NCI-H1048 (cell line): ENCODE measurements at places on chromosomes 2 and 18.
A peak's percentile ranks its signal among the peaks of the same experiment; 100 is the strongest.

DNA sequence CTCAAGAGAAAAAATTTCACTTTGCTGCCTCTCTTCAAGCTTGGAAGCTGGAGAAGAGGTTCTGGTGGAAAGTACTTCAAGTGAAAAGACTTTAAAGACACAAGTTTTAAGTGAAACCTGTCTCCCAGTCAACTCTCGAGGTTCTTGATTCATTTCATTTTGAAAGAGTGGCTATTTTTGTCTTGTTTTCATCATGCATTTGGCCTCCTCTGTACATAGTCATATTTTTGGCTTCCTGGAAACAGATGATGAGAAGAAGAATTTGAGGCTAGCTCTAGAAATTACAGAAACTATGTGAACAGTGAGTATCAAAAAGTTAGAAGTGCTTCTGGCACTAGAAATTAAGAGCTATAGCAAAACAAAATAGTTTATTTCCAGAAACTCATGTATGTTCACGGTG, 124.8 kb downstream of the DTNA start:
- no peak for DNase-seq

GRCh38 chr2:168323529-168324021, 76.2 kb upstream of the STK39 start:
- no peak for DNase-seq

GRCh38 chr18:32302806-32303205, 113.0 kb downstream of the MEP1B start:
- DNase-seq: no peak

- DNase-seq: no peak
Observed at GRCh38 chr18:38805256-38805655, 1239.7 kb upstream of the CELF4 start.

GRCh38 chr2:106144621-106145331, 49.3 kb downstream of the UXS1 start:
- no peak for DNase-seq

GRCh38 chr18:21762181-21762772, 21.7 kb downstream of the MIB1 start:
- no peak for DNase-seq

DNA sequence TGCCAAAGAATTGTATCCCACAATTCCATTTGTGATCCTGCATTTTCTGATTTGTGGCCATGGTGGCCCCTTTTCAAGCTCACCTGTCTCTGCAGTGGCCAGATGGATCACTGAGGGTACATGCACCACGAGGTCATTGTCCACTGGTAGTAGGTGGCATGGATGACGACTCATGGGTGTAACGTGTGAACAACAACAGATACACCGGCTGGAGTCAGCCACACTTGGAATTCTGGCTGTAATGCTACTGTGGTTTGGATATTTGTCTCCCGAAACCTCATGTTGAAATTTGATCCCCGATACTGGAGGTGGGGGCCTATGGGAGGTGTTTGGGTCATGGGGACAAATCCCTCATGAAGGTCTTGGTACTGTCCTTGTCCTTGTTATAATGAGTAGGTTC, 102.2 kb upstream of the TAF1B start:
- DNase-seq: no peak

DNA sequence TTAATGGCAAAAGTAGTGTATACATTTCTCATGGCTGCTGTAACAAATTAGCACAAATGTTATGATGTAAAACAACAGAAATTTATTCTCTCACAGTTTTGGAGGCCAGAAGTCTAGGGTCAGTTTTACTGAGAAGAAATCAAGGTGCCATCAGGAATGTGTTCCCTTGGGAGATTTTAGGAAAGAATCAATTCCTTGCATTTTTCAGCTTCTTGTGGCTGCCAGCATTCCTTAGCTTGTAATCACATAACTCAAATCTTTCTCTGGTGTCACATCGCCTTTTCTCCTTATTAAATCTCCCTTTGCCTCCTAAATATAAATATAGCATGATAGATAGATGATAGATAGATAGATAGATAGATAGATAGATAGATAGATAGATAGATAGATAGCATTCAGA, 307.0 kb upstream of the REG3G start:
- DNase-seq: no peak

GRCh38 chr2:144904612-144905011, 384.7 kb upstream of the ZEB2 start:
- DNase-seq: no peak

DNA sequence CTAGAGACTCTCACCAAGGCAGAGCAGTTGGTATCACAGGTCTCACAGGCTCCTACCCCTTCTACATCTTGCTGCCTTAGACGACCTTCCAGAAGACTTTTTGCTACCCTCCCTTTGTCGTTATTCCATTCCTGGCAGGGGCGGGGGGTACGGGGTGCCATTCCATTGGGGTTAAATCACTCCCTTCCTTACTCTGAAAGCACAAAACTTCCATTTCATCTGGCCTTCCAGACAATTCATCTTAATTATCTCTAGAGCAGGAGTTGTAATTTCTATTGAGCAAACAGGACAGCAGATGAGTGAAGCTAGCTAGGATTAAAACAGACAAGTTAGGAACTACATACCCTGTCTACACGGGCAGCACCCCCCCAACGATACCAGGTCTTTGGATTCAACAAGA, 276.2 kb upstream of the TANK start:
- no peak for DNase-seq

- peak; percentile 23 for DNase-seq
Observed at GRCh38 chr2:30706534-30707303, 100.5 kb downstream of the CAPN13 start.

DNA sequence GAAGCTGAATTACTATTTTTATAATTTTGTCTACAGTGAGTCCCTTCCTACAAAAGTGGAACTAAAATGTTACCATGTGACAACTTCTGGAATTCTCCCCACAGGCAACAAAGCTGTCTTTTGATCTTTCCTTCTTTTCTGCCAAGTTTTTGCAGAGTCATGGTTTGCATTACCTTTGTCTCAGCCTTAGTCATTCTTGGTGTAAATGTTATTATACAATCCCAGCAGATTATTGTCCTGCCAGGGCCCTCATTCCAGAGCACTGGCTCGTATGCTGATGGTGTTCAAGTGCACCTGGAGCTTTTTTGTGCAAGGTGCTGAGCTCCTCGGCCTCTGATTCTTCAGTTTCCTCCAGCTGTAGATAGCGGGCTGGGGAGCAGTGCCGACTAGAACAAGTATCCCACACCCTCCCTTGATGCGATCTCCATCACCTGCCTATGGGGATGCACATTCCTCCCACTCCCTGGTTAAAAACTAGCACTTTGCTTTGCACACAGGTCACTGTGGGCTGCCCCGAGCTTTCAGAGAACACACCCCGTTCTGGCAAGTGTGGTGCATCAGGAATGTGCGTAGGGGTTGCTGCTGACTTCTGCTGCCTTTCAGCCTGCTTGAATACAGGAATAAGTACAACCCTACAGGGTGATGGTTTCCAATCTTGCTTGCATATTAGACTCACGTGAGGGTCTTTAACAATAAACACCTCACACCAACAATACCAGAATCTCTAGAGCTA, 263.6 kb downstream of the RNF144A start:
- no peak for DNase-seq

DNA sequence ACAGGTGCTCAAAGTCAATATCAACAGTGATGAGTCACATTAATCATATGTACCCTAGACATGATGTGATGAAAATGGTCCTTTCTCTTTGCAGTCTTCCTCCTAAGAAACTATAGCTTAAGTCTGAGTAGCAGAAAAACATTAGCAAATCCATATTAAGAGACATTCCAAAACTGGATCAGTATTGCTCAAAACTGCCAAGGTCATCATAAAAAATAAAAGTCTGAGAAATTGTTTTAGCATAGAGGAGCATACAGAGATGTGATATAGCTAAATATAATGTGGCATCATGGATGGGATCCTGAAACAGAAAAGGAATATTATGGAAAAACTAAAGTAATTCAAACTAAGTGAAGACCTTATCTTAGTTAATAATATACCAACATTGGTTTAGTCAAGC, 1316.1 kb downstream of the SUCLG1 start:
- DNase-seq: no peak

DNA sequence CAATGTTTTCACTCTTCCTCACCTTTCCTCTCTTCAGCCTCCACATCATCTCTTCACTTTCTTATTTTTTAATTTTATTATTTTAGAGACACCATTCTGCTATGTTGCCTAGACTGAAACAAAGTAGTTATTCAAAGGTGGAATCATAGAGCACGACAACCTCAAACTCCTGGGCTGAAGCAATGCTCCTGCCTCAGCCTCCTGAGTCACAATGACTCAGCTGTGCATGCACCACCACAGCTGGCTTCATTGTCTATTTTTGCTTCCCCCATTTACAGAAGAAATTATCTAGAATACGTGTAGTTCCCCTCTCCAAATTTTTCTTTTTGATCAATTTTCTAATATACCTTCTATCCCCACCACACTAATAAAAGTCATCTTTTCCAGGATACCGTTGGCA, 911.5 kb upstream of the SOX11 start:
- DNase-seq: no peak

- DNase-seq: no peak
Observed at GRCh38 chr2:16262526-16263178, 322.3 kb downstream of the MYCN start.

DNA sequence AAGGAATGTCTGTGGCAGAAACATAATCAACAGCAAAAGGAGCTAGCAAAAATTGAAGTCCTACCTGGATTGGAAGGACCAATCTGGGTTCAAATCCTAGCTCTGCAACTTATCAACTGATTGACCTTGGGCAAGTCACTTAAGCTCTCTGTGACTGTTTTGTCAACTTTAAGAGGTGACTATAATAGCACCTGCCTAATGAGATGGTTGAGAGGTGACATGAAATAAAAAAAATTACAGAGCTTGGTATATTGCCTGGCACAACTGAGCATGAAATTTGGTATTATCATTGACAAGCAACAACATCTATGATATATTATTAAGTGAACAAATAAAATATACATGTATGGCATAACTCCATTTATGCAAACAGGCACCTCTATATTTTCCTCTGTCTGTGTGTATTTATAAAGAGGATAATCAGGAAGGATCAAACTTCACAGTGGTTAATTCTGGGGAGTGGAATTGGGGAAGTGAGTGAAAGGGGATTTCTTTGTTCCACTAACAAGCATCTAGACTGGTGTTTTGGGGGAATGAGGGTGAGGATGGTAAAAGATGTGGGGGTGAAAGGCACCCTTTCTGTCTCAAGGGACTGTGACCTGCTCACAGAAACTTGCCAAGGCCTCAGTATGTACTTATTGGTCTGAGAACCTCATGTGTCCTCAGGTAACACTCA, 132.8 kb upstream of the SERTAD2 start:
- DNase-seq: no peak

- no peak for DNase-seq
Observed at GRCh38 chr2:28546242-28546641, 50.4 kb downstream of the PLB1 start.

DNA sequence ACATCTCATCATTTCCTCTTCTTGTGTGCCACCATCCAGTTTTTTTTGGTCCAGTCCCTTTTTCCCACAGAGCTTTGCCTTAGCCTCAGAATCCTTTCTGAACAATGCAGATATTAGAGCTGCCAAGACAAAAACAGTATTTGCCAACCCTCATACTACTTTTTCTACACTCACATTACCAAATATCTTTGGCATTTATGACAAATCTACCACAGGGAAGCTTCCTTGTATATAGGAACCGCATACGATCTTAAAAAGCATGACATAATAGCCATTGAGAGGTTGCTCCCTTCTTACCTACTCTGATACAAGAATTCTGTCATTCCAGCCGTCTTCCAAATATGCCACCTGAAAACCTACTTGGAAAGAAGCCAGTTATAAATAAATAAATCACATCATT, 9.4 kb downstream of the ZNF24 start:
- no peak for DNase-seq

DNA sequence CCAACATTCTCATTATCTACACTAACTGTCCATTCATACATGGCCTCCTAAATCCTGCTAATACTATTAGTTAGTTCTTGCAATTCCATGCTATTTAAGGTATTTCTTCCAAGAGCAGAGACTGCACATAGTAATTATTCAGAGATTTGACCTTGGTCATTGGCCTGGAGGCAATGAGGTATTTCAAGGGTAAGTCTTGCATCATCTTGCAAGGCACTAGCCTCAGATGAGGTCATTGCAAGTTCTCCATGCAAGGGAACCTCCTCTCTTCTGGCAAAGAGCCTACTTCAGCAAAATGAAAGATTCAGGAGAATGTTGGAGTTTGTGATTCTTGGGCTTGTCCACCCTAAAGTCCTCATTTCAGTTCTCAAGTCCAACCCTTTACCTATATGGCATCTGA, 48.5 kb upstream of the IKZF2 start:
- DNase-seq: no peak

- DNase-seq: no peak
Observed at GRCh38 chr2:200523158-200523557, 2.8 kb upstream of the SGO2 start.

- DNase-seq: no peak
Observed at GRCh38 chr2:36125702-36126101, 229.9 kb upstream of the CRIM1 start.

- no peak for DNase-seq
Observed at GRCh38 chr2:19751631-19752030, 150.2 kb downstream of the TTC32 start.

- peak; percentile 14 for DNase-seq
Observed at GRCh38 chr18:49510393-49511115, 23.5 kb upstream of the C18orf32 start.

DNA sequence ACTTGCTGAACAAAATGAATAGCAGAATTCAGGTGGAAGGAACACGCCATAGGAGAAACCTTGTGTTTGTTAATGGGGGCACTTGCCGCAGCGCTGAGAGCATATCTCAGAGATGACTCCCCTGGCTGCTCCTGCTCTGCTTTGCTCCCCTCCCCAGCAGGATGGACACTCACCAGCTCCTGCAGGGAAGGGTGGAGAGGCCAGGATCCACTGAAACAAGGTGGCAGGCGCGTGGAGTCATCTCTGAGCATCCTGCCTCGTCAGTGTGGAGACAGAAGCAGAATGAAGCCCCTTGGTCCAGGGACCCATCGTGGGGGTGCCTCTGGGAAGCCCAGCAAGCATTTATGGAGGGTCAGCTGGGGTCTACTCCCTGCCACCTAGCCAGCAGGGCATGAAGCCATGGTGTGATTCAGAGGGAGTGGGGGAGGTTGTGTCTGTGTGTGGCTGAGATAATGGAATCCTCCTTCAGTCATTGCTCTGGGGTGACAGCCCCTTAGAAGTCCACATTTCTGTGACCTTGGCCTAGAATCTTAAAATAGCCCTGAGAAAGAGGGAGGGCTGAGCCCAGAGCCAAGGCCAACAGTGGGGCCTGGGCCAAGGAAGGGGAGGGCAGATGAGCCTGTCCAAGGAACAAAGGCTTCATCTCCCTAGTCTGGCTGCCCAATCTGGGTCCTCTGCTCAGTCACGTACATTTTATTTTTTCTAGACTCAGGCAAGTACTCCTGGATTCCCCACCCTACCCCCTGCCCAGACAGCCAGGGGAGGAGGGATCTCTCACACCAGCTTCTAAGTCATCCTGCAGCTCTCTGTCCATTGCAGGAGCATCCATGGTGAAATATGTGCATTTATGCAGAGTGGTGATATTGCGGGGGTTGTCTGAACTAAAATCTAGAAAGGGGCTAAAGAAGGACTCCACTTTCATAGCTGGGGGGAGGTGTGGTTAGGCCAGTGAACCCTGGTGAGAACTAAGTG, 215.4 kb downstream of the ZBTB7C start:
- DNase-seq: no peak

GRCh38 chr2:45568935-45569334, 42.1 kb downstream of the SRBD1 start:
- DNase-seq: no peak
